ENCODE measurements at places on chromosomes 12 and 14. TPM values are rescaled to one million over a fixed set of nuclear protein-coding genes. Genes with fewer than 3 reads are reported as not detected.

GRCh38 chr12:779745-780734 is 27.7 kb downstream of the WNK1 start:
- DNase-seq: no peak

GRCh38 chr14:97428808-97429440 is 631.7 kb downstream of the VRK1 start:
- DNase-seq: no peak

GRCh38 chr12:38759621-38760020 is 145.8 kb downstream of the CPNE8 start:
- DNase-seq: no peak

DNA sequence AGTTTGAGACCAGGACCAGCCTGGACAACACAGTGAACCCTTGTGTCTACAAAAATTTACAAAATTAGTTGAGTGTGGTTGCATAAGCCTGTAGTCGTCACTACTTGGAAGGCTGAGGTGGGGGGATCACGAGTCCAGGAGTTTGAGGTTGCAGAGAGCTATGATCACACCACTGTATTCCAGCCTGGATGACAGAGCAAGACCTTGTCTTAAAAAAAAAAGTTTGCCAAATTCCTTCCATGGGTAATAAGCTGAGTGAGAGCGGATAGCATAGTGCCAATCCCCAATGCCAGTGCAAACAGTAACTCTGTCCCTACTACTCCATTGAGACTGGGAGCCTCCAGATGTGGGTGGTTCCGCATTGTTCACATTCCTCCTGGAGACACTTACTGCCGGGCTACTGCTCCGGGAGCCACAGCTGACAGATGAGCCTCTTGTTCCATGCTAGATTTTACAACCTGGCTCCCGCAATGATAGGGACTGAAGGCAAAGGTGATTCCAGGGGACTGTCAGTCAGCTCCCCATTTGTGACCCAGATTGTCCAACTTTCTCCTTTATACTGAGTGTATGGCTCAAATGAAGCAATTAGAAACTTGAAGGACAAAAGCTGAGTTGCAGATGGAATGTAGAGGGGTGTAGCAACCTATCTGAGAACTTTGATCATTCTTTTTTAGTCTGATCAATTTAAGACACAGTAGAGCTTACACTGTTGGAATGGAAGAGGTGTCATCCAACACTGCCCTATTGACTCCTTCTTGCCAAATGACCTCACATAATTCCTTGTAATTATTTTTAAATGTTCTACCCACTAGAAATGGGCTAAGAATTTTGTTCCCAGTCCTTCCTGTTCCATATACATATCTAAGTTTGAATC is 13.4 kb upstream of the FRMD6 start:
- peak; percentile 68 for DNase-seq

- peak; percentile 48 for DNase-seq
These were observed 830 bp downstream of the PPP4R3A start for GRCh38 chr14:91509083-91509877.

- no peak for DNase-seq
These were observed 15.0 kb upstream of the ORAI1 start for GRCh38 chr12:121611306-121611705.

- DNase-seq: no peak
These were observed 301.7 kb downstream of the GALC start for GRCh38 chr14:87691042-87691881.

- DNase-seq: no peak
These were observed 33.3 kb downstream of the ATP2A2 start for GRCh38 chr12:110314308-110314707.

DNA sequence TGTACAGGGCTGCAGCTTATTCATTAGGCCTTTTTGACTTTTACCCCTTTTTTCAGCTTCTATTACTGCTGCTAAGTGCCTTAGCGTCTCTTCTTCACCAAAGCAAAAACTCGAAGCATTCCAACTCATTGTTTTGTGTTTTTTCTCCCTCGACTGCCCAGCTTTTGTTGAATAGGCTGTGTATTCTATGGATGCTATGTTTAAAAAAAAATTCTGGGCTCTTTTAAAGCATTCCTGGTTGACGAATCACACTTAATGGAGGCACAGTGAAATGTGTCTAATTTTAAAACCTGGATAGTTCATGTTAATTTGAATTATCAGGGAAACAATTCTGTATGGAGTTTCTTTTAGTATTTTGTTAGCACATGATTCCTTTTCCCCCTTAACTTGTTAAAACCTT is 29.7 kb downstream of the KTN1 start:
- no peak for DNase-seq

DNA sequence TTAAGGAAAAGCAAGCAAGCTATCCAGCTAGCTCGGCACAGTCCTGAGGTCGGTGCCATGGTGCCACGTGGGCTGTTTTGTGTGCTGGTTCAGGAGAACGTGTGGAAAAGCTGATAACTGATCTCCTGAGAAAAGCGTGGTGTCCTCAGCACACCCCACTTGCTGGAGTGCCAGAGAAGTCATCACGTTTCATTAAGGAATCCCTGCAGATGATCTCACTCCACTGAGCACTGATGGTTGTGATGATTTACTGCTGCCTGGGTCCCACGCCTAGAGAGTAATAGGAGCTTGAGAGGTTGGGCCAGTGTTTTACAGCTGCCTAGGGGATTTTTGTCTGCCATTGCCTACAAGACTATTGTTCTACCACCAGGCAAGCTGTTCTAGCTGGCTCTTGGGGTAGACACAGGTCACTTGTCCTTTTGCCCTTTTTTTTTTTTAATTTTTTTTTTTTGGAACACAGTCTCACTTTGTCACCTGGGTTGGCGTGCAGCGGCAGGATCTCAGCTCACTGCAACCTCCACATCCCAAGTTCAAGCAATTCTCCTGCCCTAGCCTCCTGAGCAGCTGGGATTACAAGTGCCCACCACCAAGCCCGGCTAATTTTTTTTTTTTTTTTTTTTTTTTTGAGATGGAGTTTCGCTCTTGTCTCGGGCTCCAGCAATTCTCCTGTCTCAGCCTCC is 42.3 kb upstream of the EVL start:
- DNase-seq: no peak

DNA sequence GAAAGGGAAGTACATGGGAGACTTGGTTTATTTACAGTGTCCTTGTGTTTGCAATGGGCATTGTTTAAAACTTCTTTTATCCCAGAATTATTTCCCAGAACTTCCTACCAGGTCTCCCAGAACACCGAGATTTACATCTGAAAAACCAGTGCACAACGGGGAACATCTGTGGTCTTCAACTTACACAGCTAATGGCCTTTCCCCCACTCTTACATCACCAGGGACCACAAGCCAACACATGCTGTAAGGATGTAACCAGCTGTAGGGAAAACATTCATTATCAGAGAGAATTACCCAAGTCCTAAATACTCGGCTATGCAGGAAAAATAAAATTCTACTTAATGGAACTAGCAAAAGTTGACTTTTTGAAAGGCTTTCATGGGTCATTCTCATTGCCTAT is 267.6 kb downstream of the DUSP6 start:
- DNase-seq: no peak

DNA sequence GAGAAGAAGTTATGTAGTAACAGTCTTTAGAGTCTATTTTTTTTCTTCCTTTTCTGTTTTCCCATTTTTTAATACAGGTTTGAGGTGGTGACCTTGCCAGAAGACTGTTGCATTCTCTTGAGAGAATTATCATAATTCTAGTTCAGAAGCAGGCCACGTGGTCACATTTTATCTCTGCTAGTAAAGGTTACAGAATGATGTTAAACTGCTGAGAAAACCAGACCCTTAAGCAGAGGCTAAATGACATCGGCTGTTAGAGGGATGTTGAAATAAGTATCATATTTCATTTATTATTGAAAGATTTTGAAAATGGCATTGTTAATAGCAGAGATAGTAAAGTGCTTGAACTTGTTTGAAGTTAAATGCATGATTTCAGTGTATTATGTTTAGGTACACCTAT is 49.2 kb downstream of the BRMS1L start:
- no peak for DNase-seq

DNA sequence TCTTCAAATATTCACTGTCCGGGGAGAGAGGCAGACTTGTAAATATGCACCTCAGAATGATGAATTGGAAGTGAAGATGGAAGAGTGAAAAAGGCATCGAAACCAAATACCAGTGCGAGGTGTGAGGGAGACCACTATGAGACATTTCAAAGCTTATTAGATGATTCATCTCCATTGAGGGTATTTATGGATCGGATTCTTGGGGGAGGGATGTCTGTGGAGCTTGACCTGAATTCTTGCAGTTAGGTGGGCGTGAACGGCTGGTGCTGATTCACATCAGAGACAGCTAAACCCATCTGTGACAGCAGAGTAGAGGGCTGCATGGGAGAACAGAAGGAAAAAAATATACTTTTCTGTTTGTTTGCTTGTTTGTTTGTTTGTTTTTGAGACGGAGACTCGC is 677.2 kb downstream of the AACS start:
- no peak for DNase-seq

- no peak for DNase-seq
These were observed 15.5 kb downstream of the E2F7 start for GRCh38 chr12:77049767-77050353.

GRCh38 chr12:130955238-130955816 is 1.6 kb downstream of the ADGRD1 start:
- no peak for DNase-seq

- DNase-seq: peak; percentile 93
These were observed 42.4 kb downstream of the CKAP4 start for GRCh38 chr12:106205208-106206069.

DNA sequence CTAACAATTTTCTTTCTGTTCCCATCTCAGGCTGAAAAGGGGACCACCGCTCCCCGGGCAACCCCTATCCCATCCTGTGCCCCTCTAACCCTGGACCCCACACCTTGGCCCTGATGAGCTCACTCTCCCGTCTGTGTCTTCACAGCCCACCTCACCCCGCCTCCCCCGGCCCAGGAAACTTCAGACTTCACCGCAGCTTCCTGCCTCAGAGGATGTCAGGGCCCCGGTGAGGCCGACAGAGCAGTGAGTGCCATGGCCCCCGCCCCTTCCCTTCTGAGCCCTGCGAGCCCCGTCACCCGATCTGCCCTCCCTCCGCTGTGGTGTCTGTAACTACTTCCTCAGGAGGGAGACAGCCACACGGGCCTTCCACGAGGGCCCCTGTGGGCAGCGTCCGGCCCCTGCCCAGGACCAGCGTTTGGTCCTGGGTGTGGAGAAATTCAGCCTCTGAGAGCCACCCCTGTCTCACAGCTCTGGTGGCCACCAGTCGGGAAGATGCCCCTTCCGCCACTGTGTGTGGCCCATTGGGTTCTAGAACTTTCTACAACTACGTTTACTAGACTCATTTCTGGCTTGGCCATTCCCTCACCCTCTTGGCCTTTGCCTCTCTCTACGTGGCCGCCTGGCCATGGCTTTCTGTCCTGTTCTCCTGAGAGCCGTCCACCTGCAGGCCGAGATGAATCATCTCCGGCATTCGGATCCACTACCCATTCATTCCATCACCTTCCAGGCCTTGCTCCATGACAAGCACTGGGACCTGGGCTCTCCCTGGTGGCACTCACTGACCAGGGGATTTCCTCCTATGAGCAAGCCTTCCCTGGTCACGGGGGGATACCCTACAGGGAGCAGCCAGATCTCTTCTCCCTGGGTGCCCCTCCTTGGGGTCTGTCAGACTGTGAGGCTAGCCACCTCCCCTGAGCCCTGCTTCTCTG is 3.4 kb downstream of the RHOF start:
- DNase-seq: no peak

DNA sequence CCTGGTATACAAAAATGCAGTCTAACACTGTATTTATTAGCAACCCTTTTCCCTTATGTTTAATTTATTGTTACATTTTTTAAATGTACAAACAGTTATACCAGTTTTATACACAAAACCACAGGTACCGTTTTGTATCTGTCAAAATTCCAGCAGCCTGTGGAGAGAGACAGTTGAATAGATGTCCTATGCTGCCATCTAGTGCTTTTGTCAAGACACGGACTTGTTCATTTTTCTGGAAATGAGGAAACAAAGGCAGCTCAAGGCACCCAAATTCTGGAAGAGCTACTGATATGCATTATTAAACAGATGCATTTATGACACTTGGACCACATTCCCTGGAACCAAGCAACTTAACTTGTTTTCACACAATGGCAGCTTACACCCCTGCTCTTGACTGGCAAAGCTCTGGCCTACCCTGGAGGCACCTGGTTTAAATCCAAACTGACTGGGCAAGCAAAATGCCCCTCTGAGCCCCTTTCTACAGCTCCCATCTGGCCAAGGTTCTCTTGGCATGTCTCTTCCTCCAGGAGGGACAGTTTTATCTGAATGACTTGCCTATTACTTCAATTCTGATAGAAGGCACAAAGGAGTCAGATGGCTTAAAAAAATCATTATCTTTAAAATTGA is 286.9 kb upstream of the PRKD1 start:
- DNase-seq: no peak

- DNase-seq: no peak
These were observed 252.2 kb upstream of the GRIP1 start for GRCh38 chr12:66931091-66931490.

- DNase-seq: no peak
These were observed 544.4 kb upstream of the TMEM132C start for GRCh38 chr12:127722611-127723010.

CD163L1 gene
- total RNA-seq: 1.8 TPM

SMOC1 gene
- total RNA-seq: 3.4 TPM

P2RX2 gene
- total RNA-seq: not detected

FZD10 gene
- total RNA-seq: 1.6 TPM

TAS2R7 gene
- total RNA-seq: not detected

KCNMB4 gene
- 3.5 TPM for total RNA-seq

CDH24 gene
- 4.0 TPM for total RNA-seq

CLEC14A gene
- total RNA-seq: 15.5 TPM

CELA1 gene
- total RNA-seq: not detected

SCN8A gene
- total RNA-seq: 0.89 TPM

TBC1D30 gene
- 31.3 TPM for total RNA-seq

HNF1A gene
- not detected for total RNA-seq

TMEM132D gene
- total RNA-seq: not detected

MYL6 gene
- 2,057 TPM for total RNA-seq

ERG28 gene
- total RNA-seq: 15.7 TPM

DUSP16 gene
- 24.2 TPM for total RNA-seq

TDRD9 gene
- total RNA-seq: 51.3 TPM

NKX2-1 gene
- 341 TPM for total RNA-seq

MAPK1IP1L gene
- total RNA-seq: 89.9 TPM
